ENCODE measurements at places on chromosomes 12 and 14. TPM values are rescaled to one million over a fixed set of nuclear protein-coding genes. Genes with fewer than 3 reads are reported as not detected.

- peak; percentile 90 for DNase-seq
Observed at GRCh38 chr14:77094672-77095284, 3.3 kb upstream of the CIPC start.

The CIDEB gene
- total RNA-seq = not detected

DNA sequence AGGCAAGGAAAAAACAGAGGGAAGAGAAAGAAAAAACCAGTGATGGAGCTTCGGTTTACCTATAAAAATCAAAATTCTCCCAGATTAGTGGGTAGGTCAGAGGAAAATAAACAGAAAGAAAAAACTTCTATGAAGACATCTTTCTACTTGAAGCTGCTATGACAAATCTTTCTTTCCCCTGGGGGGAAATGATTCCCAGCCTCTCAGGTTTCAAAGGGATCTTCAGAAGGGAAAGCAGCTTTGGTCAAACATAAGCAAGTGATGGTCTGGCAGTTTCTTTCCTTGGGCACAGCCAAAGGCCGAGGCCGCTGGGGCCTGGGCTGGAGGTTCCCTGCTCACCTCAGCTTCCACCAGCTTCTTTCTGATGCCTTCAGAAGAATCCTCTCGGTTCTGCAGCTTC is 104.5 kb downstream of the PRKAB1 start:
- DNase-seq = no peak

The ACSM4 gene
- not detected for total RNA-seq

DNA sequence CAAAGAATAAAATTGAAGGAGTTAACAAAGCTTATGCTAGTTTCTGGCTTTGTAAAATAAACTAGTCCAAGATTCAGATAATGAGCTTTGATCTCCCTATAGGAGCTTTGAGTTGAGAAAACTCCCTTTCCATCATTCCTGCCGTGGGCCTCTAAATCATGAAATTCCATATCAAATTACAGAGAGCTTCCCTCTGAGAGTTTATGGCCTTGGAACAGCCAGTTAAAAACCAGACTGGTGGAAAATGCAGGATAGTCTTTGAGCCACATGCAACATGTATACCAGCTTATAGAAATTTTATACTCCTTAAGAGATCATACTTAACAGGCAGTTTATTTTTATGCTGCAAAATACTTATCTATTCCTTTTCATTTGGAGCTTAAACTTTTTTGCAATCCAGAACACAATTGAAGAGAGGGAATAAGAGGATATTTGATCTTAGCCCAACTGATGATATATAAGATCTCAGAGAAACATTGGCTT is 175.8 kb upstream of the ATP2B1 start:
- DNase-seq = peak; percentile 55

DNA sequence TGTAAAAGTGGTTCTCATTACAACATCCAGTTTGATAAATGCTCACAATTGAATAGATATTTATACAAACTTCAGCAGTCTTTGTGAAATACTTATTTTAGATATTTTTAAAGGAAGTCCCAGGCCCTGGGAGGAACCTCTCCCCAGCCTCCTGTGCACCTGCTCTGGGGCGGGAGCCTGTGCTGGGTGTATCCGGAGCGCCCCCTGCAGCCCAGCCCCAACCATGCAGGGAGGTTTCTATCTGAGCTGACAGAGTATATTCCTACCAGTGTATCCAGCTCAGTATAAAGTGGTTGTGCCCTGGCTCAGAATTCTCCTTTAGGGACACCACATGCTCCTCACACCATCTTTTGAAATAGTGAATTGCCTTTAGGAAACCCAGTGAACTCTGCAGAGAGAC is 851.8 kb downstream of the TMEM121 start:
- no peak for DNase-seq

DNA sequence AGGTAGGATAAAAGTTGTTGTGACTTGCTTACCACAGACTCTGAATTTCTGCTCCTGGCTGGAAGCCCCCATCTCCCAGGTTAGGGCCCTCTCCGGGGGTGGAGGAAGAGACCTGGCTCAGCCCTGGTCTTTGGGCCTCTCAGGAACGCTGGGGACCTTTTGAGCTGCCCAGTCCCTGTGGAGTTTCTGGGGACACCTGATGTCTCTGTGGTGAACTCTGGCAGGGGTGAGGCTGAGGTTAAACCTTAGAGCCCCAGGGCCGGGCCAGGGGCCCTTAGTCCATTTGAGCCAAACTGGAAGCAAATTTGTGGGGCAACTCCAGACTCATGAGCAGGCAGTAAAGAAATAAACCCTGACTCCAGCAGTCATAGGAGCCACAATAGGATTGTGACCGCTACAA is 112.1 kb downstream of the ADGRD1 start:
- DNase-seq = no peak

DNA sequence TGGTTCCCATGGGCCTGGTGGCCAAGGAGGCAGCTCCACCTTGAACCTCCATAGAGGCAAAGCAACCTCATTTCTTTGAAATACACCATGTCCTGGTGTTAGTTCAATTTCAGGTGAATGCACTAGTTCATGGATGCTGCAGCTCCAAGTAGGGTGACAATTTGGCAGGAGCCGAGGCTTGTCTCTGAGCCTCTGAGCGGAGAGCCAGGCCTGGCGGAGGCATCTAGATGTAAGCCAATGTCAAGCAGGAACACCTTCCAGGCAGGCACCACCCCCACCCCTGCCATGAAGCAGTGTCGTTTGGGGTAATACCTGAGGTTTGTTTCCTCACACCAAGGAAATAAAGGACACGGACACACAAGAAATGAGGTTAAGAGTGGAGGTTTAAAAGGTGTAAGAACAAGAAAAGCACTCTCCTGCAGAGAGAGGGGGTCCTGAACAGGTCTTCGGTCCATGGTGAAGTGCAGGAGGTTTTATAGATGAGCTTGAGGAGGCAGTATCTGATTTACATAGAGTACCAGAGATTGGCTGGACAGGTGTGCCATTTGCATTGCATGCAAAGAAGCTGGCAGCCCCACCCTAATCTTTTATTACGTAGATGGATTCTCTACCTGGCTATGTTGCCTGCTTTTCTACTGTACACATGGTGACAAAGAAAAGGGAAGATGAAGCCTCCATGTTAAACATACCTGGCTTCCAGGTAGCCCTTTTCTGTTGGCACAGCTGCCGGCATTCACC is 60.3 kb downstream of the RIN3 start:
- no peak for DNase-seq

GRCh38 chr14:50797250-50798047 is 33.5 kb downstream of the NIN start:
- no peak for DNase-seq

The TCL1B gene
- not detected for total RNA-seq

DNA sequence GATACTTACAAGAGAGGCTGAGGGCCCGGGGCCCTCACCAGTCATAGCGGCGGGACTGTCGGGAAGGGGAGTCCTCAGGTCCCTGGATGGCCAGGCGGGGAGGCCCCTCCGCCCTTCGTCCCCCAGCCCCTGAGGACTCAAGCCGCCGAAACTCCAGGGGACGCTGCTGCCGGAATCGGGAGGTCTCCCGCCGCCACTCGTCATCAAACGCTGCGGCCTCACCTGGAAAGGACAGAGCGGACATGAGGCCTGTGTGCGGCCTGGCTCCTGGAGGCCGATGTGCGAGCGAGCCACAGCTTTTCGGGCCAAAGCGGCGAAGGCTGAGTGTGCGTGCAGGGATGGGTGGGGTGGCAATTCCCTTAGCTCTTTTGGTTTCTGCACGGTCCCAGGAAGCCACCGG is 4.2 kb downstream of the MLF2 start:
- DNase-seq = no peak

GRCh38 chr14:93475471-93475870 is 44.7 kb downstream of the UNC79 start:
- no peak for DNase-seq

The CPNE6 gene
- total RNA-seq = not detected

DNA sequence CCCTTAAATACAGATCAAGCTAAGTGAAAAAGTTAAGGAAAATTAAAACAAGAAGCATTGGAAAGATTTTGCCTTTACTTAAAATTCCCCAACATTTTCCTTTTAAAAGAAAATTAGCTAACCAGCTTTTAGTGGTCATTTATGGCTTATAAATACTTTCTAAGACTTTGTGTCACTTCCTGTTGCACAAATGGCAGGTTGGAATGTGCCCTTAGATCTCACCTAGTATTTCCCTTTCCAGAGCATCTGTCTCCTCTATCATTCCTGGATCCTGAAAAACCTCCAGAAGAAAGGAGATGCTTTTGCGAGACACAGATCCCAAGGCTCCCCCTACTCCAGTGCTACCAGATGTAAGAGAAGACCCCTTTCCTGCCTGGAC is 58.3 kb downstream of the ARF6 start:
- DNase-seq = no peak

DNA sequence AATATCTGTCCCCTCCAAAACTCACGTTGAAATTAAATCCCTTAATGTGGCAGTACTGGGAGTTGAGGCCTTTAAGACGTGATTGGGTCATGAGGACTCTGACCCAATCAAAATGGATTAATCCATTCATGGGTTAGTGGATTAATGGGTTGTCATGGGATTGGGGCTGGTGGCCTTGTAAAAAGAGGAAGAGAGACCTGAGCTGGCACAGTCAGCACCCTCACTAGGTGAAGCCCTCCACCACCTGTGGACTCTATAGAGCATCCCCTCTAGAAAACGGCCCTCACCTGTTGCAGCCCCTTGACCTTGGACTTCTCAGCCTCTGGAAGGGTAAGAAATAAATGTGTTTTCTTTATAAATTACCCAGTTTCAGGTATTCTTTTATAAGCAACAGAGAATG is 53.0 kb downstream of the SPRING1 start:
- DNase-seq = no peak

The TIGAR gene
- total RNA-seq = 7.1 TPM

DNA sequence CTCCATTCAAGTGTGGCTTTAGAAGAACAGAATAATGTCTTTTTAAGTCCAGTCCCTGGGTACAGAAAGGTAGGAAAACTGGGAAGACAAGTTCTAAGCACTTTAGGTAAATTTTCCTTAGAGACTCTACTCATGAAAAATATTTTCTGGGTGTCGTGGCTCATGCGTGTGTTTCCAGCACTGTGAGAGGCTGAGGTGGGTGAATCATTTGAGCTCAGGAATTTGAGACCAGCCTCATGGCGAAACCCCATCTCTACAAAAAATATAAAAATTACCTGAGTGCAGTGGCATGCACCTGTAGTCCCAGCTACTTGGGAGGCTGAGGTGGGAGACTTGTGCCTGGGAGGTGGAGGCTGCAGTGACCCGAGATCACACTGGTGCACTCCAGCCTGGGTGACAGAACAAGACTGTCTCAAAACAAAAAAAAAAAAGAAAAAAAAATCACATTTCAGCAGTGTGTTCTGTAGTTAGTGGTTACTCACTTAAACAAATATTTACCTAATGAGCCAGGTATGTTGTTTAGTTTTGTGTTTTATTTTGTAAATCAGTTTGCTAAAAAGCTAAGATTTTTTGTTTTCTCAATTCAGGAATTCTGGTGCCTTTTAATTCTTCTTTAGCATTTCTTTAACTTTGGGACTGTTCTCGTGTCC is 52.3 kb upstream of the RD3L start:
- no peak for DNase-seq

DNA sequence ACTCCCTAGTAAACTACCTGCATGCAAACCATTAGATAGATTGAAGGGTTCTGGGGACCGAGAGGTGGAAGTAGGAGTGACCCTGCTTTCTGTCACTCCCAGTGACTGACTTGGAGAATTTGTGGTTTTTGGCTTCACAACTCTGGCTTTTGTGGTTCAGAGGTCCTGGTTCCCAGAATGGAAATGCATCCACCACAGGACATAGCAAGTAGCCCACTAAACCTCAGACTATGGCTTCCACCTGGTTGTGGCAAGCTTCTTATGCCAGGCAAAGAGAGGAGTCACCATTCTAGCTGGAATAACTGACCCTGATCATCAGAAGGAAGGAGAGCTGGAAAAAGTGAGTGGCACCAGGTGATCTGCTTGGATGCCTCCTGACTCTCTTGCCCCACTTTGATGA is 162.4 kb upstream of the TMEM260 start:
- no peak for DNase-seq

- DNase-seq = no peak
Observed at GRCh38 chr12:100497105-100497795, 23.6 kb downstream of the NR1H4 start.

- peak; percentile 16 for DNase-seq
Observed at GRCh38 chr12:118465706-118466105, 89.4 kb downstream of the SUDS3 start.

The SERPINA3 gene
- not detected for total RNA-seq

GRCh38 chr12:93245543-93245942 is 132.2 kb upstream of the NUDT4 start:
- peak; percentile 56 for DNase-seq

DNA sequence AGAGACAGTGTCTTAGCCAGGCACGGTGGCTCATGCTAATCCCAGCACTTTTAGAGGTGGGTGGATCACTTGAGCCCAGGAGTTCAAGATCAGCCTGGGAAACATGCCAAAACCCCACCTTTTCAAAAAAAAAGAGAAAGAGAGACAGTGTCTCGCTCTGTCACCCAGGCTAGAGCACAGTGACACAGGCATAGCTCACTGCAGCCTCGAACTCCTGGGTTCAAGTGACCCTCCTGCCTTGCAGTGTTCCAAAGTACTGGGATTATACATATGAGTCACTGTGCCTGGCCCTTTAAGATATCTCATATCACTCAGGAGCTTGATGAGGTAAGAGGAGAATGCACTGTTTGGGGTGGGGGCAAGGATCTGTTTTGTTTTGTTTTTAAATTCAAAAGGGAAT is 48.1 kb upstream of the LTBP2 start:
- DNase-seq = no peak

DNA sequence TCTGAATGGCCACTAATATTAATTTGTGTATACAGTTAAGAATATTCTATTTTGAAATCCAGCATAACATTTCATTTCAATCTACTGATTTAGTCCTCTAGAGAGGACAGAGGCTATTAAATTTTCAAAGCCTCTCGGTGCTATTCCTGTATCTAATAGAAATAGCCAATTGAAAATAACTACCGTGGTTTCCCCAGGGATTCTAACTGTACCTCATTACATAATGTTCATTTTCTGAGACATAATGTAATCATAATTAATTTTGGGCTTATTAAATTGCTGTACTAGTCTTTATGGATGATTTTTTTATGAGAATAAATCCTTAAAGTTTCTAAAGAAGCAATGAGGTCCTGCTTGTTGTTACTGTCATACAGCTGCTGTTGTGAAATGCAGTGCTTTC is 38.6 kb upstream of the ACSS3 start:
- DNase-seq = no peak

- peak; percentile 88 for DNase-seq
Observed at GRCh38 chr12:128969480-128970055, 116.3 kb downstream of the GLT1D1 start.

The AMN gene
- not detected for total RNA-seq

DNA sequence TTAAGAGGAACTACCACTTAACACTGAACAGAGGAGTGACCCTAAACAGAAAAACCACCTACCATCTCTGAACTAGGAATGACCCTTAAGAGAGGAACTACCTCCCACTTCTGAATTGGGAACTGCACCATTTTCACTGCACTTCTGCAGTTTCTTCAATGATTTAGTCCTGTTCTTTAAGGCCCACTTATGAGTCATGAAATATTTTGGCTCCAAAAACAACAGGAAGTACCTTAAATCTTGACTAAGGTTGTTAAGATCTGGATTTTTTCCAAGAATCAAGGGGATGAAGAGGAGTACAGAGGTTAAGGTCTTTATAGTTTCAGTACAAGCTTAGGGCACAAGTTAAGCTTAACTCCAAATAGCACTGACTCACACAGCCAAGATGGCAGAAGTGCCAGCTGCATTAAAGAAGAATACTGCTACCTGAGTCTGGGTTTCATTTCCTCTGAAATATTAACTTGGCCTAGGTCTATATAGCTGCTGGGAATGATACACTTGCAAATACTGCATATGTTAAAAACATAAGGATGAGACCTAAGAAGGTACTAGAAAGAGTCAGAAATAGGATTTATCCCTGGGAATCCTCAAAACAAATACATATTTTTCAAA is 4.2 kb downstream of the NPC2 start:
- DNase-seq = no peak

GRCh38 chr12:46942579-46942978 is 116.8 kb upstream of the SLC38A4 start:
- no peak for DNase-seq
